Stimulated activated CD8-positive, alpha-beta memory T cell treated with anti-CD3 and anti-CD28 coated beads, Interleukin-7, amount 100 ng/mL, for 24 hours (primary cell): ENCODE measurements at places on chromosomes 7 and 10.

DNA sequence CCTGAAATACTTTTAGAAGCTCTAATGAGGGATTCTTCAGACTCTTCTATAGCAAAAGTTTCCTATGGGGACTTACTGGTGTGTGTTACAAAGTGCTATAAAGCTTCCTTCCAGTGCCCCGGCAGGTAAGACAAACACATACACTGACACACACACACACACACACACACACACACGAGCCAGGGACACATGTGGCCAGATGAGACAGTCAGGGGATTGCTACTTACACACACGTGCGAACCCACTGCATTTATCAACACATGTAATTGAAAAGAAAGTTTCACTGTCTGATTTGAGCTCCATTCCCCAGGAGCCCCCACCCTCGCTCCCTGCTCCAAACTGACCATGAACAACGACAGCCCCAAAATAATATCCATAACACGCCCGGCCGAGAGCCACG, 119.8 kb downstream of the PRPF18 start:
- DNase-seq = no peak

DNA sequence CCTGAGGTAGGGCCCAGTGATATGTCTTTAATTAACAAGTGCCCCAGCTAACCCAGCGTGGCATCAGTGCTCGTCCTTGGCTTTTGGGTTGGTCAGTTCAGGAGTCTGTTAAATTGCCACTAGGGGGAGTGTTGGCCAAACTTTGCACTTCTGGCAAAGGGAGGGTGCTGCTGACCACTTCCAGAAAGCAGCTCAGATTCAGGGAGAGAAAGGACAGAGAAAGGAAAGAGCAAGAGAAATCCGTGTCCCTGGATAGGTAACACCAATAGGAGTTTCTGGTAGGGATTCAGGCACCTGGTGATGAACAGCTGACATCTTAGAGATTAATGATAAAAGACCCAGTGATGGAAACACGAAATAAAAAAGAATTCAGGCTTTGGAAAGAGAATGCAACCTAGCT, 243.1 kb upstream of the AOAH start:
- DNase-seq = no peak

DNA sequence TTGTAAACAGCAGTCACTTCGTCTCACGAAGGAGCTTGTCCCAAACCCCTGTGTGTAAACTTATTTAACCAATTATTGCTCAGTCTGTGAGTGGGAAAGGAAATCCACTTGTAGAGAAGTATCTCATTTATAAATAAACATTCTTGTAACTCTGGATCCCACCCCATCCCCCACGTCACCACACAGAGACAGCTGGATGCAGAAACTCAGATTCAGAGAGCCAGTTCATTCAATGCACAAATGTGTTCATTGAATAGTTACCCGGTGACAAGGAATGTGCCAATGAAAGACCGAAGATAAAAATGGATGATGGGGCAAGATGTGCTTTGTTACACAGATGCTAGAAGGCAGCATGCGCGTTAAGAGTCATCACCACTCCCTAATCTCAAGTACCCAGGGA, 8.3 kb upstream of the OCM start:
- no peak for DNase-seq

GRCh38 chr7:116242178-116242577, 31.8 kb downstream of the TES start:
- no peak for DNase-seq

DNA sequence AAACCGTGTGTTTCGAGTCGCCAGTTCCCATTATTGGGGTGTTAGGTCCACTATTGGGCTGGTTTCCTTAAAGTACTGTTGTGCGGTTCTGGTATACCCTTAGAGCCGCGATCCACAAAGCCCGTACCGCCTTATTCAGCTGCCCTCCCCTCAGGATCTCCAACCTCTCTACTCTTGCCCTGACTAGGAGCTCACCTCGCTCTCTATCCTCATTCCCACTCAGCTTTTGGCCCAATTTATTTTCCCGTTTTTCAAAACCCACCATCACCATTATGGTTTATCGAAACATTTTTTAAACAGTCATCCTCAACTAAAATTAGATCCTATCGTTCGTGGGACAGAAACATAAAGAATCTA, 461 bp upstream of the ETV1 start:
- no peak for DNase-seq

- no peak for DNase-seq
Observed at GRCh38 chr10:113041841-113042750, 92.0 kb downstream of the TCF7L2 start.

DNA sequence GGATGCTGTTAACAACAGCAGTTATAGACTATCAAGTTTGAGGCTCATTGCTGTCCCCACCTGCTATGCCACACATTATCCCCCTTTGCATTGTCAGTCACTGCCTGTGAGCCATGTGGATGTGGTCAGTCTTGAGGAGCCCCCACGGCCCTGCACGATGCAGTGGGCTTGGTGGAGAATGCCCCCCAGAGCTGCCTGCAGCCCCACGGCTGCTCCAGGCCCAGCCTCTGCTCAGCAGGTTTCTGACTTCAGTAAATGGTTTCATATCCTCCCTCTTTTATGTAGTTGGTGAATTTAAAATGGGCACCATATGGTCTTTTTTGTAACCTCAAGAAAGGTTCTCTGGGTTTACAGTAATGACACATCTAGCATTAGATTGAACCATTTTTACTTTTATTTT, 164.1 kb downstream of the EBF3 start:
- DNase-seq = no peak

DNA sequence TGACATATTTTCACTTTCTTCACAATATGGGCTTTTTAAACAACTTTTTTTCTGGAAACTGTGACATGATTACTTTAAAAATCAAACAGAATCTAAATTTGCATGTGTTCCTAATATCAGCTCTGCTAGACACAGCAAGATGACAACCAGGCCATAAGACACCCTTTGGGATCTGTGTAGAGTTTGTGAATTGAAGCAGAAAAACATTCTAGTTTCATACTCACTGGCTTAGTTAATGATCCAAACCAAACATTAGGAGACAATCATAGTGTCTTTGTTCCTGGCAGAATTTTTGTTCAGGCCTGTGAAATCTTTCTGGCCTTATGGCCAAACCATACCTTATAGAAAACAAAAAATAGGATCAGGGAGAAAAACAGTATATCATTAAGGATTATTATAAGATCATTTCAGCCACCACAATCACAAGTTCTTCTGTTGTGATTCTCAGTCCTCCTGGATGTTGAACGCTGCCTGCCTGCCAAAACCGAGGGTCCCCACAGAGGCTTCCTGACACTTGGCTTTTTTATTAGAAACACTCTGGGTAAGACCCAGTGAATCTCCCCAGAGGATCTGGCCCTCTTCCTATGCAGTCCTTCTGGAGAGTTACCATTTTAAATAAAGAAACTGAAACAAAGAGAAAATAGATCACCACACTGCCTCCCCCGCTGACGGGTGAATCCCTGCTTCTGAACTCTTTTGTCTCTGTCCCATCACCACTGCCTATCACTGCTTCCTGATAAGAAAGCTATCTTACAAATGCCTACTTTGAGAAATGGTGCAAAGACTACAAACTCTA, 79.2 kb upstream of the PPP1R3C start:
- no peak for DNase-seq

DNA sequence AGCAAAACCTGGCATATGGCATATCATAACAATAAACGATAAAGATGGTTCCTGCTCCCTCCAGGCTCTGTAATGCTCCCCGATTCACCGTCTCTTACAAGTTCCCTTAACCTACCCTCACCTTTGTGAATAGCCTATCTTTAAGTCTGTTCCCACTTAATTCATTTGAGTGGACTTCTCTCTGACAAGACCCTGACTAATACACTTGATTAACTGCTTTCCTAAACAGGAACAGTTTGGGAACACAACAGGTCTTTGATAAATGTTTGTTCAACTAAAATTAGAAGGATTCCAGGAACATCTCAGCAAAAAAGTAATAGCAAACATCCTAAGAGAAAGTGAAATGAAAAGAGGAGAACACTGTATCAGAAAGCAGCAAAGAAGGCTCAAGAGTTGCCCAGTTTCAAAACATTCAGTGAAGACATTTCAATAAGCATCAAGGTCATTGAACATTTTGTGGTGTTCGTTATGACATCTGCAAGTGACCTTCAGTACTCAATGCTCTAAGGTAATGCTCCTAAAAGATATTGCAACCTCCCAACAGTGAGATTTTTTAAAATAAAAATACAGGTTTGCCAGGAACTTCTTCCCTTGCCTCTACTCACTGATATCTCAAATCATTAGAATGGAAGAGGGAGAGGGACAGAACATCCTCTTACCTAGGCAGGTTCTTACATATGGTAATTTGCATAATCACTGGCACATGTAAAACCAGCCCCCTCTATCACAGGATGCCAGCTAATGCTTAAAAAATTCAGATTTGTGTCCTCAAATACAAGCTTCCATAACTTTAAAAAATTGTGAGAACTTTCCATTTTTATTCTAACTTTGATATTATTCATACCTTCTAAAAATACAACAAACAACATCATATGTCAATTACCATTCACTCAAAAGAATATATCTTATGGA, 11.4 kb upstream of the ARHGAP12 start:
- no peak for DNase-seq

DNA sequence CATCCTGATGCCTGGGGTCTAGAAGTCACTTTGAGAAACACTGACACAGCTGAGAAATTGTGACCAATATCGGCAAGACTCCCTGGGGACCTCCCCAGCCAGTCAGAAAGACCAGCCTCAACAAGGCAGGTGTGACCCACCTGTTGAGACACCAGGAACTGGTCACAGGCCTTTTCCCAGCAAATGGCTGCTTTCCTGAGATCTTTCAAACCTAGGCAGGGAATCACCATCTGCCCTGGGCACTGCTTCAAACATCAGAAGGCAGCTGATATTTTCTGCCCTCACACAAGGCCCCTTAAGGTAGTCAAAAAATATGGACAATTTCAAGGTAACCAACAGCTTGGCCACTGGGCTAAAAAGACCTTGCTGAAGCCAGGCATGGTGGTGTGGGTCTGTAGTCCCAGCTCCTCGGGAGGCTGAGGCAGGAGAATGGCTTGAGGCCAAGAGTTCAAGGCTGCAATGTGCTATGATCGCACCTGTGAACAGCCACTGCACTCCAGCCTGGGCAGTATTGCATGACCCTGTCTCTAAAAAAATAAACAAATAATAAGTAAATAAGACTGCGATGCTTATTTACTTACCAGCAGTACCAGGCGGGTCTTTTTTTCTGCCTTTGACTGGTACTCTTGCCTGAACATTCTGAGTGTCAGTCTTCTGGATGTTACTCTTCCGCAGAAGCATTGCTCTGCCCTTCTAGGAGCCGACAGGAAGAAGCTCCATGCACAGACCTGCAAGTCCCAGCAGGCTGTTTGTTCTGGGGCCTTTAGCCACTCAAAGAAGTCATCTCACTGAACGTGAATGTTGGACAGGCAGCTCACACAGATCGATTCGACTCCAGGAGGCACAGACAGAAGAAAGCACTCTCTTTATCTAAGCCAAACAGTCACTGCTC, 59.7 kb downstream of the SORBS1 start:
- DNase-seq = no peak

DNA sequence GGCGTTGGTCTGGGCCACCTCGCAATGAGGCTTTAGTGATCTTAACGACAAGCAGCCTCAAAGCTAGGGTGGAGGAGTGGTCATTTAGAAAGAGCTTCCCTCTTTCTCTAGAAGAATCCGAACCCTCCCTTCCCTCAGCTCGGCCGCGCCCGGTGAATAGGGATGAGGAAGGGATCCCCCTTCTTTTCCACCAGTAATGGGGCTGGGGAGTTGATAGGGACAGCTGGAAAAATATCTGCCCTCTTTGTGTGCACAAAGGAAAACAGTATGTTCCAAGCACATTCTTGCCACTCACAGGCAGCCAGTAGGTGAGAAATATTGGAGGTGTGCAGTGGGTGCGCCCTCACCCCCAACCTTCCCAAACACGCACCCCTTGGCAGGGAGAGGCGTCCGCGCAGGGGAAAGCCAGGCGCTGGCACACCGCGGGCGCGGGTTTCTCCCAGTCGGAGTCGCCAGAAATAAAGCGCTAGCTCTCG, 6.5 kb downstream of the DLX5 start:
- no peak for DNase-seq

DNA sequence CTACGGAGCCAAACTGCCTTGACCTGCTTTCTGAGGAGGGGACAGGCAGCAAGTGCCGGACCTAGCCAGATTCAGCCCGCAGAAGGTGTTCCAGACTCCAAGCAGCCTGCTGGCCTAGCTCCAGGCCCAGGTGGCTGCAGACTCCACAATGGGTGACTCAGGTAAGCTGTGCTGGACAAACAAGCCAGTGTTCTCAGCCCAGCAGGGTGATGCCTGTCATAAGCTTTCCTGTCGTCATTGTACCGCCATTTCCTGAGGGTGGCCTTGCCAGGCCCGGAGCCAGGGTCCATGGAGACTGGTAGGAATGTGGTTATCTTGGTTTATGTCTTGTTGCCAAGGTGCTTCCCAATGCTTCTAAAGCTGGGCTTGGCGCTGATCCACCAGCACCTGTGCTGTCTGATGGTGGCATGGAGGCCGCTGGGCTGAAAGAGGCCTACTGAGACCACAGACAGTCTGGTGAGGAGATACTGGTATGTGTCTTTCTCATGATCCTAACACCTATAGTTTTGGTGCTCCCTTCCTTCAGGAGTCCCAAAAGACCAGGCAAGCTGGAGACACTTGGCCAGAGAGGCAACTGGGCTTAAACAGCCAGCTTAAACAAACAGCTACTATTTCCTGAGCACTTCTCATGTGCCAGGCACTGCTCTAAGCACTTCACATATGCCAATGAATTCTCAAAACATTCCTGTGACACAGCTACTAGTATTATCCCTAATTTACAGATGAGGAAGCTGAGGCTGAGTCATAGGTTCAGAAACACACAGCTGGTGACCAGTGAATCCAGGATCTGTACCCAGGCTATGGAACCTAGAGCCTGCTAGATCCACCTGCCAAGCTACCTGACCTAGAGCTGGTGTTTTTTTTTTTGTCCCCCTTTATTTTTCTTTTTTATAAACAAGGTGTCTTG, 42.0 kb downstream of the ZC3HC1 start:
- no peak for DNase-seq

DNA sequence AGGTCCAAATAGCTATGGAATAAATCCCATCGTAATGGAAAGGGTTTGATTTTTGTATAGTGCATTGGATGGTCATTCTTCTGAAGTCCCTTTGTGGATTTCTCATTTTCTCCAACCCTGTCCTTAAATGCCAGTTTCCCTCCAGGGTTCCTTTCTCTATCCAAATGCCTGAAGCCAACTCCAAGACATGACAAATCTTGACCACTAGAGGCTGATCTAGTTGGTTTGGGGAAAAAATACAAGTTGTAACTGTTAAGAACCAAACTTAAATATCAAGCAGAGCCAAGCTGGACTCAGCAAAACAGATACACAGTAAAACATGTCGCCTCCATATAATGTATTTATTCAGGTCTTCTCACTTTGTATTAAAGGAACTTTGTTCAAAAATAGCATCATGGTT, 28.7 kb downstream of the FRMD4A start:
- DNase-seq = no peak
